ENCODE measurements at places on chromosomes 2 and 18.

- DNase-seq = no peak
Measured at GRCh38 chr18:23352042-23352441, 101.0 kb upstream of the RIOK3 start.

DNA sequence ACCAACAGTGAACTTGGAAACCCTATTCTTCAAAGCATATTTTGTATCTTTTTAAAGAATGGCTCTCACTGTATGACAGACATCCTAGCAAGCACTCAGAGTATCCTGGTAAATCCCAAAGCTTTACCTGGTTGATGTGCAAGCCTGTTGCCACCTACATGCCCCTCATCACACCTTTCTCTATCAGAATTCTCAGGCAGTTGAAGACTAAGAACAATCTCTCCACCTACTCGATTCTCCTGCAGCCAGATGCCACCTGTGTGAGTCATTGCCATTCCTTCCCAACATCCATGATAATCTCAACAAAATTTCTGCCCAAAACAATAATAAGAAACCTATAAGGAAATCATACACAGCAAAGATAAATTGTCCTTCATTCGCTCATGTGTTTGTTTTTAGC, 659.8 kb downstream of the BCL11A start:
- DNase-seq = no peak

DNA sequence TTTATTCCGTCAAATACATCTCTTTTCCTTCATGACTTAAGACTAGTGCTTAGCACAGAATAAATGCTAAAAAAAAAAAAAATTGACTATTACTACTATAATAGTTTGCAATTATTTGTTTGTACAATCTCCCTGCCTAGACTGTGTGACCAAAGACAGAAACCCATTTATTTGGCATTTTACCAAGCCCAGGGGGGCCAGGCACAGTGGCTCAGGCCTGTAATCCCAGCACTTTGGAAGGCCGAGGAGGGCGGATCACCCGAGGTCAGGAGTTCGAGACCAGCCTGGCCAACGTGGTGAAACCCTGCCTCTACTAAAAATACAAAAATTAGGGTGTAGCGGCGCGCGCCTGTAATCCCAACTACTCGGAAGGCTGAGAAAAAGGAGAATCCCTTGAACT, 1.4 kb downstream of the ASB3 start:
- DNase-seq = no peak

DNA sequence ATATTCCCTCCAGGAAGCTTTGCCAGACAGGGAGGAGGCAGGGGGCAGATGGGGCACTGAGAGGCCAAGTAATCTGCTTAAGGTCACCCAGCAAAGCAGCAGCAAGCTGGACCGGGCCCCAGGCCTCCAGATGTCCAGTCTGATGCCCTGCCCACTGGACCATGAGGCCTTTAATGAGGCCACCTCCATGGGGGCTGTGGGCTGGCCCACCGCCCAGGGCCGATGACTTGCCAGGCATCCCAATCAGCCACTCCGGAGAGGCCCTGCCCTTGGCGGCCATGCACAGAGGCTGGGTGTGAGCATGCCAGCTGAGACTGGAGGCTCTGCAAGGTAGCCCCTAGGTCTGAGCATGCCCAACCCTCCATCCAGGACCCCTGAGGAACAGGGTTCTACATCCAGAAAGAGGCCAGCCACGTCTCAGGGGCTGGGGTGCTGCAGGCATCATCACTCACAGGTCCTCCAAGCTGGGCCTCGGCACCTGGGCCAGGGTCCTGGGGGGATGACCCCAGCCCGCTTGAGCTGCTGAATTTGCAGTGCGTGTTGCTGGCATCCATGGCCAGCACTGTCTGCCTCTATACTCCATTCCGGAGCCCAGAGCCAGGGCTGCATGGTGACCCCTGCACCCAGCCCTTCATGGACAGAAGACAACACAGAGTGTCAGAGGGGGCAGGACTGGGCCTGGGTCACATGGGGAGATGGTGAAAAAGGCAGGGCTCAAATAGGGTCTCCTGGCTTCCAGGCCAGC, 164.2 kb downstream of the INHBB start:
- no peak for DNase-seq
